ENCODE measurements at places on chromosomes 3 and 15. TPM values are rescaled to one million over a fixed set of nuclear protein-coding genes. Genes with fewer than 3 reads are reported as not detected.
A peak's percentile ranks its signal among the peaks of the same experiment; 100 is the strongest.

- no peak overlapping the region for H3K27ac ChIP-seq
- peaks cover 6% of the 10 kb centered on the region for H3K4me1 ChIP-seq
- peaks cover 3% of the 10 kb centered on the region for H3K36me3 ChIP-seq
- H3K4me3 ChIP-seq: no peak overlapping the region
- no peaks in the 10 kb centered on the region for H3K27me3 ChIP-seq
Observed at GRCh38 chr15:44735482-44736180, 697 bp upstream of the TRIM69 start.

DNA sequence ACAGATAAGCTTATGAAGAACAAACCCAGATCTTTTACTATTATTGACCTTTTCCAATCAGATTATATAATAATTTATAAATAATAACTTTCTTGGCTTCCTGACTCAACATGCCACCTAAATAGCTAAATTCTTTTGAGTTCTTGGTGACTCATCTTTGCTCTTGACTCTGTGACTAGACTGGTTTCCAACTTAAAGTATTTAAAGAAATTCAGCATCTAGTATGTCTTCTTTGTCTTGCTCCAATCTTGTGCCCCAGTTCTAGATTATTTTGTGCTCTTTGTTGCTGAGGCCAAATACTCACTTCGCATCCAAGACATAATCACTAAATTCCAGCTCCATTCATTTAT is 483.2 kb upstream of the TBL1XR1 start:
- H3K27ac ChIP-seq: no peak overlapping the region
- no peaks in the 10 kb centered on the region for H3K27me3 ChIP-seq
- no peak overlapping the region for H3K4me3 ChIP-seq
- DNase-seq: peak; percentile 55
- peaks cover 6% of the 10 kb centered on the region for H3K4me1 ChIP-seq
- no peaks in the 10 kb centered on the region for H3K36me3 ChIP-seq

The SLC28A1 gene
- total RNA-seq: not detected

The SKOR1 gene
- total RNA-seq: not detected

The SIDT1 gene
- total RNA-seq: not detected
